ENCODE measurements at places on chromosomes 6 and 20. TPM values are rescaled to one million over a fixed set of nuclear protein-coding genes. Genes with fewer than 3 reads are reported as not detected.

GRCh38 chr20:42553374-42553773 is 636.3 kb downstream of the PTPRT start:
- peaks cover 6% of the 10 kb centered on the region for H3K4me1 ChIP-seq
- no peaks in the 10 kb centered on the region for H3K27me3 ChIP-seq
- no peaks in the 10 kb centered on the region for H3K36me3 ChIP-seq
- no peak for DNase-seq
- no peak overlapping the region for H3K27ac ChIP-seq

GRCh38 chr6:106199998-106200397 is 113.9 kb downstream of the PRDM1 start:
- no peak for DNase-seq
- H3K4me1 ChIP-seq, result peaks cover 33% of the 10 kb centered on the region
- H3K27ac ChIP-seq, result no peak overlapping the region
- no peak overlapping the region for H3K4me3 ChIP-seq
- no peaks in the 10 kb centered on the region for H3K27me3 ChIP-seq

The NR2E1 gene
- not detected for total RNA-seq

GRCh38 chr6:74259981-74260380 is 564.0 kb downstream of the CD109 start:
- no peaks in the 10 kb centered on the region for H3K4me1 ChIP-seq
- no peak for DNase-seq
- H3K27me3 ChIP-seq, result no peaks in the 10 kb centered on the region
- H3K36me3 ChIP-seq, result no peaks in the 10 kb centered on the region
- no peak overlapping the region for H3K27ac ChIP-seq
- no peak overlapping the region for H3K4me3 ChIP-seq

The RAET1E gene
- not detected for total RNA-seq

DNA sequence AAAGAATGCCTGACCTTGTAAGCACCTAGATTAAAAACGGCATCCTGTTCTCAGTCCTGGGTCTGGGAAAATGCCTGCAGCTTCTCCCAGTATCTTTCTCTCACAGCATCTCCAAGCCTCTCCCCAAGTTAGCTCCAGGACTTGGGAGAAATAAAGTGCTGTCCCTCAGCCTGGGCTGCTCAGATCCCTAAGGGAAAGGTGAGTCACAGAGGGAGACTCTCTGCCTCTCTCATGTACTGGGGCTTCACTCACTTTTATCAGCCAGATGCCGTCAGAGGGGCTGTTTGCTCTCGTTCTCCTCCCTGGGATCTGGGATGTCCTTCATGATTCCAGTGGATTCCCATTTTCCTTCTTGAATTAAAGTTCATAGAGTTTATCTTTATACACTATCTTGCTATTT is 293.6 kb downstream of the COL12A1 start:
- no peaks in the 10 kb centered on the region for H3K27me3 ChIP-seq
- H3K4me1 ChIP-seq, result no peaks in the 10 kb centered on the region
- H3K27ac ChIP-seq, result no peak overlapping the region
- H3K4me3 ChIP-seq, result no peak overlapping the region

- no peak overlapping the region for H3K27ac ChIP-seq
- H3K4me3 ChIP-seq, result no peak overlapping the region
- peaks cover 4% of the 10 kb centered on the region for H3K36me3 ChIP-seq
- H3K4me1 ChIP-seq, result peaks cover 93% of the 10 kb centered on the region
- no peaks in the 10 kb centered on the region for H3K27me3 ChIP-seq
- no peak for DNase-seq
Observed at GRCh38 chr20:57695012-57695411, 14.8 kb downstream of the PMEPA1 start.

DNA sequence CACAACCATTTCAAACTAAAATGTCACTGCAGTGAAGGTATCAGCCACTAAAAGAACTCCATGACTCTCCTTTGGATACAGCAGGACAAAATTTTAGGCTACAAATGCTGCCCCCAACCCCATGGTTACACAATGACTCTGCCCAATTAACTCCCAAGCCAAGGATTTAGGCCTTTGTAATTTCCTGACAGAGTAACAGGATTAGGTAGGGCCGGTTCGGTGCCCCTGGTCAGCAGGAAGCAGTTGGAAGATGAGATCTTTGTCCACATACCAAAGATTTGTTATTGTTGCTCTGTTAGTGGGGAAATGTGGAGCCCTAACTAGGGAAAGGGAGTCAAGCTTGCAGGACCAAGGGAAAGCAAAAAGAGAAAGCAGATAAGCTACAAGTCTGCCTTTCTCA is 26.7 kb upstream of the RIPK1 start:
- no peaks in the 10 kb centered on the region for H3K4me1 ChIP-seq
- no peak for DNase-seq

The TFAP2A gene
- not detected for total RNA-seq

GRCh38 chr6:87897013-87897412 is 150.6 kb upstream of the SPACA1 start:
- no peaks in the 10 kb centered on the region for H3K27me3 ChIP-seq
- H3K4me3 ChIP-seq, result no peak overlapping the region
- H3K27ac ChIP-seq, result no peak overlapping the region

- H3K27me3 ChIP-seq, result no peaks in the 10 kb centered on the region
- no peaks in the 10 kb centered on the region for H3K4me1 ChIP-seq
- DNase-seq, result no peak
- no peak overlapping the region for H3K4me3 ChIP-seq
Observed at GRCh38 chr6:38284802-38285394, 354.8 kb downstream of the BTBD9 start.

The GPR6 gene
- not detected for total RNA-seq

GRCh38 chr6:168496997-168497331 is 56.0 kb downstream of the SMOC2 start:
- H3K4me3 ChIP-seq, result no peak overlapping the region
- H3K36me3 ChIP-seq, result no peaks in the 10 kb centered on the region
- H3K4me1 ChIP-seq, result no peaks in the 10 kb centered on the region
- no peak overlapping the region for H3K27ac ChIP-seq
- no peak for DNase-seq
- H3K27me3 ChIP-seq, result no peaks in the 10 kb centered on the region

- peaks cover 12% of the 10 kb centered on the region for H3K4me1 ChIP-seq
- DNase-seq, result no peak
- no peak overlapping the region for H3K27ac ChIP-seq
- H3K4me3 ChIP-seq, result no peak overlapping the region
Observed at GRCh38 chr20:17635332-17636244, 46.5 kb downstream of the RRBP1 start.

The DLK2 gene
- 1.4 TPM for total RNA-seq

- peaks cover 78% of the 10 kb centered on the region for H3K36me3 ChIP-seq
- H3K4me3 ChIP-seq, result no peak overlapping the region
- peaks cover 31% of the 10 kb centered on the region for H3K4me1 ChIP-seq
- DNase-seq, result no peak
- H3K27me3 ChIP-seq, result no peaks in the 10 kb centered on the region
Observed at GRCh38 chr20:4894981-4895381, 106.3 kb downstream of the SLC23A2 start.

The HLA-DMA gene
- 371 TPM for total RNA-seq

DNA sequence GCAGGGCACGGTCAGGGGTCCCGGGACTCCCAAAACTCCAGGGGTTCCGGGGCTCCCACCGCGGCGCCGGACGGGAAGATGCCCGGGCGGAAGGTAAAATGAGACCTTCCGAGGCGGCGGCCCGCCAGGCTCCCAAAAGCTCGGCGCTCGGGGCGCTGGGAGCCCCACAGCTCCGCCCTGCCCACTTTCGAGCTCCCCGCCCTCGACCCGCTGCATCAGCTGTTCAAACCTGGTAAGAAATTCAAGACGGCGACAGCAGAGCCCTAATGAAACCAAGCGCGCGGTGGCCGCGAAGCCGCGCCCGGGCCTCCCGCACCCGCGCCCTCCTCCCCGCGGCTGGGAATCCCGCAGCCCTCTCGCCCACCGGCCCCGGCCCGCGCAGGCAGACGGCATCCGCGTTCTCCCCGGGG is 369 bp downstream of the SLC4A11 start:
- DNase-seq, result peak; percentile 45
- no peak overlapping the region for H3K27ac ChIP-seq
- peaks cover 1% of the 10 kb centered on the region for H3K36me3 ChIP-seq
- peak overlapping the region; percentile 86 for H3K4me3 ChIP-seq
- H3K4me1 ChIP-seq, result peaks cover 7% of the 10 kb centered on the region
- peaks cover 46% of the 10 kb centered on the region for H3K27me3 ChIP-seq

The DYNLRB1 gene
- total RNA-seq, result 65.9 TPM

The KIF25 gene
- total RNA-seq, result not detected

The CLIC1 gene
- total RNA-seq, result 397 TPM

The TSPO2 gene
- total RNA-seq, result not detected

DNA sequence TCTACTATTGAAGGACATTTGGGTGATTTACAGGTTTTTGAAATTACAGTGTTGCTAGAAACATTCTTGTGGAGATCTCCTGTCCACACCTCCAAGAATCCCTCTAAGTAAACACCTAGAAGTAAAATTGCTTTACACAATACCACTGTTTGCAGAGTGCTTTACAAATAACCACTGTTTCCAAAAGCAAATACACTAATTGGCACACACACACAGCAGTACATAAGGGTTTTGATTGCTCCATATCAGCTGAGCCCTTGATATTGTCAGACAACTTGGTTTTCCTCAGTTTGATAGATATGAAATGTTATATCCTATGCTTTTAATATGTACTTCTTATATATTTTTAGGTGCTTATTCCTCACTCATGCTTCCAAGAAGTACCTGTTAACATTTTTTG is 6.3 kb downstream of the HMGN4 start:
- no peaks in the 10 kb centered on the region for H3K27me3 ChIP-seq
- H3K4me3 ChIP-seq, result no peak overlapping the region
- peaks cover 30% of the 10 kb centered on the region for H3K4me1 ChIP-seq
- DNase-seq, result no peak

The TTLL9 gene
- total RNA-seq, result 0.61 TPM

DNA sequence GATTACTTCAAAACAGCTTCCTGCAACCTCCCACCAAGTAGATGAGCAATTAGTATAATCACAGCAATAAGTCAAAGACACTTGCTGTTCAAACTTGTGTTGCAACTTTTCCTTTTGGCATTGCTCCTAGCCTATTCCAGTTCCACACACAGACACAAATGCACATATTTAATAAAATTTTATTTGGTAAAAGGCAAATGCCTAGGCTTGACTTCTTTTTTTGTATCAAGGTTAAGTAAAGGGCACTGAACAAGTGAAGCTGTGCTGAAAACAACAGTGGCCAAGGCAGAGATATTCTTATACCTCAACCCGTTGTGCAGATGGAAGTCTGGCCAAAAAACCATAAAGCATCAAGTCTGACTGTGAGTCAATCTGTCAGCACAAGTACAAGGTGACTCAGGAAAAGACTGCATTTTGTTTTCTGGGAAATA is 708.4 kb upstream of the CITED2 start:
- H3K27me3 ChIP-seq, result no peaks in the 10 kb centered on the region
- no peaks in the 10 kb centered on the region for H3K4me1 ChIP-seq
- H3K36me3 ChIP-seq, result no peaks in the 10 kb centered on the region

GRCh38 chr20:35226126-35226883 is at the start of gene MMP24:
Gene MMP24, plus strand, starts transcription at chr20:35226690. Its CDS starts 49 bp downstream, at chr20:35226739.
- H3K27ac ChIP-seq, result no peak within 1 kb of the TSS
- peaks cover 37% of the 10 kb centered on the region for H3K27me3 ChIP-seq
- DNase-seq, result no peak
- H3K36me3 ChIP-seq, result peaks cover 7% of the 10 kb centered on the region

DNA sequence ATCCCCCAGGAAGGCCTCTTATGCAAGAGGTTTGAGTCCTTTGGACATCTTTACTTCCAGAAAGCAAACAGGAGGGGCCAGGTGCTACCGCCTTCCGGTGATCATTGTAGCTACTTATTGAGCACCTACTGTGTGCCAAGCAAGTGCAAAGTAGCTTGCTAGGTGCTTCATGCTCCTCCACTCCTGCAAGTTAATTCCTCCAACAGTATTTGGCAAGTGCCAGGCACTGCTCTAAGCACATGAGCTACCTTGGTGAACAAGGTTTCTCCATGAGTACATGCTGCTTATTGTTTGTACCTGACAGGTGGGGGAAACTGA is 2.3 kb downstream of the CPNE5 start:
- H3K4me3 ChIP-seq, result no peak overlapping the region
- no peak overlapping the region for H3K27ac ChIP-seq
- DNase-seq, result no peak
- H3K27me3 ChIP-seq, result peaks cover 31% of the 10 kb centered on the region

The GRIK2 gene
- total RNA-seq, result 0.11 TPM

The DEFB124 gene
- total RNA-seq, result not detected

DNA sequence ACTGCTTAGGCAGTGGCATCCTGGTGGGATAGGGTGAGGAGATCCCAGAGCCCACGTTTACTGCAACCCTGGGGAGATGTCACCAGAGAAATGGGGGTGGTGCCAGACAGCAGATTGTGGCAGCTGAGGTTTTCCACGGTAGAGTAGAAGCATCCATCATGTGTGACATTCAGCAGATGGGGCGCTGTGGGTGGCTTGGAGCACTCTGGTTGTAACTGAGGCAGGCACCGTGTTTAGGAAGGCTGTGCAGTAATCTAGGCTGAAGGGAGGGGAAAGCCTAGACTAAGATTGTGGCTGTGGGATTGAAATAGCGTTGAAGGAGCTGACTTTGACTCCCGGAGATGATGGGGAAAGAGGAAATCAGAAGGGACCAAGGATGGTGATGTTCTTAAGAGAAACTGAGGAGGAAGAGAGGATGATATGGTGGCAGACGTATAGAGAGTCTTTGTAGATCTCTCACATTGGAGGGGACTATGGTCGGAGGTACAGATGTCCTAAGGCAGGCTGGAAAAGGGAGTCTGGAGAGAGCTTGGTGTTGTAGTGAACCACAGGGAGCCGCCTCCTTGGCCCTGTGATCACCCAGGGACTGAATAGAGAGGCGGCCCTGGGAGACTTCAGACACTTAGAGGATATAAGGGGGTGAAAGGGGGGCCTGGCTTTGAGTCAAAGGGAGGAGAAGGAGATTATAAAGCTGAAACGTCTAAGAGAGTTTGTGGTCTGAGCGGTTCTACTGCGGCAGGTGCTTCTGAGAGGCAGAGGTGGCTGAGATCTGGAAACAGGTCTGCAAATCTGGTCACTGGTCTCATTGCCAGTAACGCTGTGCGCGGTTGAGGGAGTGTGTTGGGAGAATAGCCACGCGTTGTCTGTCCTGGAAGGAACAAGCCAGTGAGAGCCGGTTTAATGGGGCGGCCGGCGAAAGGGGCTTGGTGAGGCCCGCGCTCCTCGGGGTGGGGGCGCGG is 792 bp upstream of the MICA start:
- H3K36me3 ChIP-seq, result peaks cover 8% of the 10 kb centered on the region
- H3K27me3 ChIP-seq, result no peaks in the 10 kb centered on the region
- H3K27ac ChIP-seq, result peak overlapping the region; percentile 80
- peak overlapping the region; percentile 91 for H3K4me3 ChIP-seq

DNA sequence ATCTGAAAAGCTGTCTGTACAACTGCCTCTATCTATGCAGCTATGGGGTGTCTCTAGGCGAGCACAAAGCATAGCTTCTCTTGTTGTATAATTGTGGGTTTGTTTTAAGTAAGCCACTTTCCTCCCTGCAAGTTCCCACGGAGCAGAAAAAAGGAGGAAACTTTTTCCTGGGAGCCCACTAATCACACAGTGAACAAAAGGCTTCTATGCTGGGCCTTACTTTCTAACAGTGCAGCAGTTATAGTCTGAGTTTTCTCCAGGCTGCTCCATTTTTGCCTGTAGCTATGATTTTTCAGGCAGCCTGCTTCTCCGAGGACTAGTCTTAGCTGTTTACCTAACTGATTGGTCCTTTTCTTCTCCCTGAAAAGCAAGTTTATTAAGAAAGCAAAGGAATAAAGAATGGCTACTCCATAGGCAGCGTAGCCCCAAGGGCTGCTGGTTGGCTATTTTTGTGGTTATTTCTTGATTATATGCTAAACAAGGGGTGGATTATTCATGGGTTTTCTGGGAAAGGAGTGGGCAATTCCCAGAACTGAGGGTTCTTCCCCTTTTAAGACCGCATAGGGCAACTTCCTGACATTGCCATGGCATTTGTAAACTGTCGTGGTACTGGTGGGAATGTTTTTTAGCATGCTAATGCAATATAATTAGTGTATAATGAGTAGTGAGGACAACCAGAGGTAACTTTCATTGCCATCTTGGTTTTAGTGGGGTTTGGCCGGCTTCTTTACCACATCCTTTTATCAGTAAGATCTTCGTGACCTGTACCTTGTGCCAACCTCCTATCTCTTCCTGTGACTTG is 84.3 kb downstream of the OPRM1 start:
- no peak overlapping the region for H3K27ac ChIP-seq
- H3K4me1 ChIP-seq, result no peaks in the 10 kb centered on the region
- no peak for DNase-seq
- no peak overlapping the region for H3K4me3 ChIP-seq
